Umbilical cord (tissue), 2 donors: ENCODE measurements at places on chromosomes 13 and 19.

DNA sequence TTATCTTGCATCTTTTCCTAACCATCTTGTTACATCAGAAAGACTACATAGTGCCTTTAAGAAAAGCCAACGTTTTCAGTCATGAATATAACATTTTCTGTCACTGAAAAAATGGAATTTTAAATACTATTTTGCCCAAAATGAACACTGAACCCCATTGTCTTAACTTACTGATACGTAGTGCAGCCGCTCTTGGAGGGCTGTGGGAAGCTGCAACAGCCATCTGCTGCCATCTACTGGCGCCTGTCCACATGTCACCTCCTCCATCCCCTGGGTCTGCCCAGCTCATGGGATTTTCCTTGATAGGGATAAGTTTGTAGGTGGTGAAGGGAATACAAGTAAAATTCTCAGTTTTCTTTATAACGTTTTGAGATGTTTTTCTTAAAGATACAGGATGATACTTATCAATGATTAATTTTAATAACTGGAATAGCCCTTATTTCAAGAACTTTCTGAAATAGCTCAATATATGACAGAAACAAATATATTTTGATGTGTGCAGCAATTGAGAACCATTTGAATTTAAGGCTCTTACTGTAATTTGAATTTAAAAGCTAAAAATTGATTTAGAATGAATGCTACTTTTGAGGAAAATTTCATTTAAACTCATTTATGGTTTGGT, 73.7 kb downstream of the GGACT start:
- peak; percentile 72 for DNase-seq

DNA sequence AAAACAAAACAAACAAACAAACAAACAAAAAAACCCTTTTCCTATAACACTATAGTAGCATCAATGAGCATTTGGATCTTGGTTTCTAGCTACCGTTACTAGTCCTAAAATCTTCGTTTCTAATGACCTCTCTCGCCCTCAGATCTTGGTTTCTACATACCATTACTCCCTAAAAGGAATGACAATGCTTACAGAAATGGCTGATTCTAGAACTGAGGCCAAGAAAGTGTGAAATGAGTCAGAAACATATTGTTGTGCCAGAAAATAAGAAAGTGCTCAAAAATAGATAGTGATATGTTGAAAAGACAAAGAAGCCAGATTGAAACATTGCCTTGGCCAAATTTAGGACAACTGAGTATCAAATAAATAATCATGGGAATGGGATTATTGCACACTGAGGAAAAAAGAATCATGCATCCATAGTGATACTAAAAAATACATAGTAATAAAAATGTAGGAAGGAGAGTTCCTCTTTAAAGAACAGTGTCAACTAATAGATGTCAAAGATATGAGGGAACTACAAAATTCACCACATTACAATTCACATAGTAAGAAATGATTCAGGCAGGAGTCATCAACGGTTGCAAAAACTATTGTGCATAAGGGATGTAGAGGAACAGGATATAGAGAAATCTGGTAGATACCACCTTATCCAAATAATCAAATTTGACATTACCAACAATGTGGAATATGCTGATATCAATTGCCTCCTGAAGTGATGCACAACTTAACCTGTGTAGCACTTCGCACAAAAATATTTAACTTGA, 386.6 kb downstream of the DIAPH3 start:
- DNase-seq, result no peak

DNA sequence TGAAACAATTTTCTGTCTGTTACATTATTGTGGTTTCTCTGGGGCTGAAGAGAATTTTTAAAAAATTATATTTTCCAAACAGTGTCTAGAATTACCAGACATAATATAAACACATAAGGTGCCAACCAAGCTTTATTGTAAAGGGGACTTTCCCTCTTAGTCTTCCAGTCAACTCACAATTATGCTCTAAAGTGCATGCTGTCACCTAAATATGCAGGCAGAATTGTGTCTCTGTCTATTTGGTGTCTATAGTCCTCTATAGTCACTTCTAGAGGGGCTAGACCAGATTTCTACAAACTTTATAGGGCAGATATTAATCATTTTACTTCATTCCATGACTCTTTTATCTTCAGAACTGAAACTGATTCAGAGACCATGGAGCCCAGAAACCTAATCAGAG, 12.8 kb downstream of the ZNF254 start:
- no peak for DNase-seq

GRCh38 chr13:35293579-35294226, 182.8 kb downstream of the MAB21L1 start:
- peak; percentile 23 for DNase-seq

DNA sequence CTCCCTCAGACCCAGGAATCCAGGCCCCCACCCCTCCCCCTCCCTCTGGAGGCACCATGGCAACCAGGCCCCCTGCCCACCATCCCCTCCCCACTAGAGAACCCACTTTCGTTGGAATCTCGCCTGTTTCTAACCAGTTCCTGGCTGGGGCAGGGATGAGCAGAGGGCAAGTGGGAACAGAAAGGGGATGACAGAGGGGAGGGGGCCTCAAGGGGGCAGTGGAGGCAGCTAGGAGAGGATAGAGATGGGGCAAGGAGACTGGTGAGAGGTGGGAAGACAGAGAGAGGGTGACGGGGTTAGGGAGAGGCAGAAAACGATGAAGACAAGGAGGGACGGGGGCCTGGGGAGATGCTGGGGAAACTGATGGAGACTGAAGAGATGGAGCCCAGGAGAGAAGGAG, 586 bp upstream of the C19orf81 start:
- DNase-seq, result no peak

- no peak for DNase-seq
These were observed 5.3 kb downstream of the DENND1C start for GRCh38 chr19:6476155-6476895.

DNA sequence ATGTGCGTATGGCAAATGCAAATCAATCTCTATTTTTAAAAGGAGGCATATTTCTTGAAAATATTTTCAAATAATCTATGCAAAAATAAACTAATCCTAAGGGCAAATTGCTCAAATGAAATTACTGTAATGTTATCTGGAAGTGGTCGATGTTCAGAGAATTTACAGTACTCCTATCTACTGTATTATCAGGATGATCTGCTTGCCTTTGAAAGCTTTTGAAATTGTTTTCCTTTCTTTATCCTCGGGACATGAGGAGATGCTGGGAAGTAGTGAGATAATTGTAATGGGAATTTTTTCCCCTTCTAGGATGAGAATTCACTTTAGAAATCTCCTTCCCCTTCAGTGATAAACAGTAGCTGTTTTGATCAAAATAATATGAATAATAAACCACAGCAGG, 577.2 kb upstream of the MIR17HG start:
- DNase-seq, result no peak

DNA sequence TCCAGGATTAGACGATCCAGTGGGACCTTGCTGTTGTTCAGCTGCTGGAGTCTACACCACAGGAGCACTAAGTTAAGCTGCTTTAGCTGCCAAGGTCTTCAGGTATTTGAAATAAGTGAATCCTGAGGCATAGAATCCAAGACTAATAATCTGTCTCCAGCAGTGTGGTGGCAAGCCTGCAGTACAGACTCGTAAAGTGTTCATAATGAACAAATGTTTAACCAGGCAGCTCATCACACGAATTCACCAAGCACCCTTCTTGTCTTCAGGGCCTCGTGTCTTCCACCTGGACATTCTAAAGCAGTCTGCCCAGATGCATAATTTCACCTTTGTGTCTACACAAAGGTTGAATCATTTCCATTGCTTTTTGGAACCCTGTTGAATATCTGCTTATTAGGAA, 5.3 kb downstream of the ATP11A start:
- no peak for DNase-seq

DNA sequence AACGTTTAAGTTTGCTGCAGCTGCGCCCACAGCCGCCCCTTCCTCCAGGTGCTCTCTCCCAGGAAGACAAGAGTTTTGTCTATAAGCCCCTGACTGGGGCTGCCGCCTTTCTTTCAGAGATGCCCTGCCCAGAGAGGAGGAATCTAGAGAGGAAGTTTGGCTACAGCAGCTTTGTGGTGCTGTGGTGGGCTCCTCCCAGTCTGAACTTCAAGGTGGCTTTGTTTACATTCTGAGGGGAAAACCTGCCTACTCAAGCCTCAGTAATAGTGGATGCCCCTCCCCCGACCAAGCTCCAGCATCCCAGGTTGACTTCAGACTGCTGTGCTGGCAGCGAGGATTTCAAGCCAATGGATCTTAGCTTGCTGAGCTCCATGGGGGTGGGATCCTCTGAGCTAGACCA, 6.4 kb upstream of the ERICH6B start:
- no peak for DNase-seq

GRCh38 chr13:79581870-79582315, 100.9 kb downstream of the NDFIP2 start:
- peak; percentile 52 for DNase-seq

GRCh38 chr19:737591-738093, 13.3 kb upstream of the MISP start:
- DNase-seq, result no peak

DNA sequence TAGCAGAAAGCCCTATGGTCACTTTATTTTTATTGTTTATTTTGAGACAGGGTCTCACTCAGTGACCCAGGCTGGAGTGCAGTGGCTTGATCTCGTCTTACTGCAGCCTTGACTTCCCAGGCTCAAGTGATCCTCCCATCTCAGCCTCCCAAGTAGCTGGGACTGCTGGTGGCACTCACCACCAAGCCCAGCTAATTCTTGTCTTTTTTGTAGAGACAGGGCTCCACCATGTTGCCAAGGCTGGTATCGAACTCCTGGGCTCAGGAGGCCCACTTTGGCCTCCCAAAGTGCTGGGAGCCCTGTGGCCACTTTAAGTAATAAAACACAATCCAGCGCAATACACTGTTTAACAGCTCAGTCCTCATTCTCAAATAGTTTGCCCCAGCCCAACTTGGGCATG, 69.3 kb downstream of the NUFIP1 start:
- no peak for DNase-seq

DNA sequence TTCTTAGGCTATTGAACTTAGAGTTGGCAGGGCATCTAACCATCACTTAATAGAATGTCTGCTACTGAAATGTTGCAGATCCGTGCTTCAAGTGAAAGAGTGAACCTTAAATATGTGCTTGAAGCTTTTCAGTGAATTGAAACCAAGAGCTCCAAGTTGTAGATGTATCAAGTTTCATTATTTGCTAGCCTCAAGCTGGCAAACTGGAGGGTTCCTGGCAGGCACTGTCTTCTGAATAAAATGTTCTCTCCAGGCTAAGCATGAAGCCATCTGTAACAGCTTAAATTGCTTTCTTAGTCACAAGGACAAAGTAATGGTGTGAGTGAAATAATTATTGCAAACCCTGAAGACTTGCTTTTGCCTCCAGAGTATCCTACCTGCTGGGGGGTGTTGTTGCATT, 415.0 kb upstream of the SPRY2 start:
- DNase-seq, result no peak

GRCh38 chr19:2977746-2978138, 378 bp downstream of the TLE6 start:
- DNase-seq, result no peak

DNA sequence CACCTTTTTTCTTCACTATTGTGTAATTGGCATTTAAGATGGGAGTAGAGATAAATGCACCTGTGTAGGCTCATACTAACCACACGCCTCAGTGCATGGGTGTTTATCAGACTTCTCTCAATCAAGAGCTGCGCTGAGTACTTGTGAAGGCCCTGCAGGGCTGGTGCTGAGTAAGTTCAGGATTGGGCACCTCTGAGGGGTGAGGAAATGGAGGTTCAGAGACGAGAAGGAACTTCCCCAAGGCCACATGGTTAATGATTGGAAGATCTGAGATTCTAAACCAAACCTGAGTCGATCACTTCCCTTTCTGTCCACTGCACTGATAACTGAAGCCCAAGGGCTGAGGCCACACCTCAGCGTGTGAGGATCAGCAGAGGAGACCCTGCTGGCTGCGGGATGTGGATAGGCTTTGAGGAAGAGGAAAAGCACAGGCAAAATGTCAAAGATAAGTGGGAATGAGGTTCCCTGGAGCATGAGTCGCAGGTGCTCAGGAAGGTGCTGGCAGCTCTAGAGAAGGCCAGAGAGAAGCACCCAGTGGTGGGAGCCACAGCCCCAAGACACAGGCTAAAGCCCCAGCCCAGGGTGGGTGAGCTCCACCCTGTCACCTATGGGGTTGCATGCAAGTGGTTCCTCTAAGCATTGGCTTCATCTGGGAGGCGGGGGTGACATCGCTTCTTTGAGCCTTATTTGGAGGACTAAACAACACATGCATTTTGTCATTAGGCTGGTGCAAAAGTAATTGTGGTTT, 32.3 kb upstream of the GJB6 start:
- no peak for DNase-seq

- DNase-seq, result peak; percentile 57
These were observed 472.7 kb upstream of the NBEA start for GRCh38 chr13:34469196-34469986.

DNA sequence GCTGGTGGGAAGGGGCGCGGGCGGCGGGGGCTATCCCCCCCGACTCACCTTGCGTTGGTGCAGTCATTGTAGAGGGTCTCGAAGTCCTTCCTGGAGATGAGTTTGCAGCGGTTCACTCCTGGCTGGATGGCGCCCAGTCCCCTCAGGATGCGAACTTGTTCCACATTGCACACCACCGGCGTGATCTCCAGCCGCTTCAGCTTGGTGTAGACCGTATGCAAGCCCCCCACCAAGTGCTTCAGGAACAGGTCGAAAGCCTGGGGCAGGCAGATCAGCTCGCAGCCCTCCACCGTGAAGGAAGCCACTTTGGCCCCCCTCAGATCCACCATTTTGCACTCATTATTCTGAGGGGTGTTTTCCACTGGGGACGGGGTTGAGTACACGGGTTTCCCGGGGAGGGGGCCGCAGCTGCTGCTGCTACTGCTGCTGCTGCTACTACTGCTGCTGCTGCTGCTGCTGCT, 1.1 kb downstream of the DACH1 start:
- DNase-seq, result no peak

DNA sequence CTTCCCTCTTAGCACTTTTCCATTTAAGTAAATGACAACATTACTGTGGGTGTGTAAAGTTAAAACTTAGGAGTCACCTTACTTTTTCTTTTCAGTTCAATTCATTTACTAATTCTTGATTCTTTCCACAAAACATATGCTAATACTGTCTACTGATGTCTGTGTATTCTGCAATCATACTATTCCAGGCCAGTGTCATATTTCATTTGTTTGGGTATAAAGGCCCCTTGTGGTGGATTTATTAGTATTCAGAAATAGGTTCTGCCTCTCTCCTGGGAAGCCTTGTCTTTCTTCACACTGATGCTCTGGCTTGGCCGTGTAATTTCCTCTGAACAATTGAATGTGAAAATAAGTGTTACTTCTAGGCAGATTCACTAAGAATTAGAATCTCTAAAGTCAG, 621.9 kb upstream of the SPRY2 start:
- no peak for DNase-seq

- DNase-seq, result no peak
These were observed 158.5 kb upstream of the KL start for GRCh38 chr13:32857689-32858088.

DNA sequence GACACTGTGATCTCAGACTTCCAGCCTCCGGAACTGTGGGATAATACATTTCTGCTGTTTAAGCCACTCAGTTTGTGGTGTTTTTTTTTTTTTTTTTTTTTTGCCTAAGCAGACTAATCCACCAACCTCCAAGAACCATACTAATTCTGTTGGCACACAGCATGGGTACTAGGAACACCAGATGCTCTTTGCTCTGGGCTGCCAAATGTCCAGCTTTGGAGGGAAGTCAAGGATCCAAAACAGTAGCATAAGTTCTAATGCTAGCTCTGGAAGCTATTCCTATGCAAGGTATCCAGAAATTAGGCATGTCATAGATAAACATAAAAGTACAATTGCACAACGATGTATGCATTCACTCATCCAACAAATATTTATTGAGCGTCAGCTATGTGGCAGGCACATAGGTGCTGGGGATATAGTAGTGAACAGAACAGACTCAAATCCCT, 64.5 kb upstream of the WDFY2 start:
- DNase-seq, result no peak
